Fibroblast of upper back skin (primary cell): ENCODE measurements at places on chromosomes 2 and 18.

GRCh38 chr2:119435081-119435952, 3.7 kb downstream of the TMEM37 start:
- DNase-seq, result no peak

GRCh38 chr2:172834881-172835280, 99.2 kb downstream of the RAPGEF4 start:
- DNase-seq, result no peak

- DNase-seq, result no peak
Measured at GRCh38 chr2:198100346-198100745, 296.0 kb downstream of the PLCL1 start.

GRCh38 chr2:205746420-205746785, 64.1 kb downstream of the NRP2 start:
- no peak for DNase-seq

GRCh38 chr2:237858294-237859081, 935 bp upstream of the RAMP1 start:
- DNase-seq, result peak; percentile 79
